ENCODE measurements at places on chromosomes 1 and 21. TPM values are rescaled to one million over a fixed set of nuclear protein-coding genes. Genes with fewer than 3 reads are reported as not detected.
A peak's percentile ranks its signal among the peaks of the same experiment; 100 is the strongest.

The S1PR1 gene
- 6.8 TPM for total RNA-seq

The SYPL2 gene
- total RNA-seq = 0.05 TPM

The ARHGAP30 gene
- not detected for total RNA-seq

DNA sequence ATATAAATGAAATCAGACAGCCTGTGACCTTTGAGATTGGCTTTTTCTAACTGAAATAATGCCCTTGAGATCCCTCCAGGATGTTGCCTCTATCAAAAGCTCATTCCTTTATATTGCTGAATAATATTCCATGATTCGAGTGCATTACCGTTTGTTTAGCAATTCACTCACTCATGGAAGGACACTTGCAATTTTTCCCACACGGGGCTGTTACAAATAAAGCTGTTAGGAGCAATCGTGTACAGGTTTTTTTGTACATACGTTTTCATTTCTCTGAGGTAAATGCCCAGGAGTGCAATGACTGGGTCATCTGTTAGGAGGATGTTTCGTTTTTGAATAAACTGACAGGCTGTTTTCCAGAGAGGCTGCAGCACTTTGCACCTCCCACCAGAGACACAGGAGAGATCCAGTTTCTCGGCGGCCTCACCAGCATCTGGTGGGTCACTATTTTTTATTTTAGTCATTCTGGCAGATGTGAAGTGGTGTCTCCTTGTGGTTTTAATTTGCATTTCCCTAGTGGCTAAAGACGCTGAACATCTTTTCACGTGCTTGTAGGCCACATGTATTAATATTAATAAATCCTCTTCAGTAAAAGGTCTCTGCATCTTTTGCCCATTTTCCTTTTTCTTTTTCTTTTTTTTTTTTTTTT is 11.0 kb downstream of the PRDM15 start:
- DNase-seq = no peak

DNA sequence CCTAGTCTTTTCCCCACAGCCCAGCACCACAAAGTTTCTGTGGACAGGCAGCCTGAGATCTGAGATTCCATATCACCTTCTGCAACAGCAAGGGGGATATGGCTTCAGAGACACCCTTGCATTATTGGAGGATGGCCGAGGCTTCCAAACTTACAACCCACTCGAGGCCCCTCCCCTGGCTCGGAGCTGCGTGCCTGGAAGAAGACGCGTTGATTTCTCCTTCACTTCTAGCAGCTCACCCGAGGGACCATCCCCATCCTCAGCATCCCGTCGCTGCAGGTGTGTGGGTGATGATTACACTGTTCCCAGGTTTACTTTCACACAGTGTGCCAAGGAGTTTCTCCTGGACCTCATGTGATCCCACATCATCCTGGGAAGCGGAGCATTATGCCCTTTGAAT is 277.9 kb downstream of the MATN1 start:
- DNase-seq = no peak

GRCh38 chr1:245687152-245687635 is 532.4 kb downstream of the KIF26B start:
- no peak for DNase-seq

The ZMYND12 gene
- not detected for total RNA-seq

DNA sequence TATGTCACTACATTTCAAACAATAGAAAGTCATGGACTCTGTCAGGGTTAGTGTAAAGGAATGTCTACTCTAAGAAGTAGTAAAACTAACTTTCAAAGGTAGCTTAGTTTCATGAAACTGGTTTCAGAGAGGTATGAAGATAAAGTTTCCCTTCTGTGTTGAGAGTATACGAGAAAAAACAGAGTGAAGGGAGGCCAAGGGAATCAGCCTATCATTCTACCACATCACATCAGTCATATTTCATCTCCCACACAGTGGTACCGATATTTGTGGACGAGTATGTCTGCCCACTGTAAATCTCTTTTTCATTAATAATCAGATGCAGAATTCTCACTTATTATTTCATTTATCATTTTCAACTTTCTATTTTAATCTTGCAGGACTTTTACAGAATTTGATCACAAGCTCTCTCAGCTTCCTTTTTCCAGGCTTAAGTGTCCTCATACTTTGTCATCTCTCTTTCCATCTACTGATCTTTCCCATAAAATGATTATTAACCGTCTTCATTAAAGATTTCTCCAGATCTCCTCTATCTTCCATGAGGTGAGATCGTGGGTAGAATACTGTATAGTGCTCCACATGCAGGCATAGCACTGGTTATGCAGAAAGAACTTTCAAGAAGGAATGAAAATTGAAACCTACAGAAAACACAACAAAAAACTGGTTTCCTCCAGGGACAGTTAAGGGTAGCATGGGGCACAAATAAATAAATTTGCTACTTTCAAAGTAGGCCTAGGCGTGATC is 11.5 kb upstream of the IFI16 start:
- no peak for DNase-seq

- DNase-seq = no peak
Measured at GRCh38 chr21:46550116-46550941, 54.6 kb downstream of the S100B start.

GRCh38 chr1:11736746-11737639 is 1.1 kb downstream of the AGTRAP start:
- DNase-seq = peak; percentile 77

- no peak for DNase-seq
Measured at GRCh38 chr1:16724718-16725438, 15.4 kb upstream of the RNU1-4 start.

The DMBX1 gene
- total RNA-seq = not detected

DNA sequence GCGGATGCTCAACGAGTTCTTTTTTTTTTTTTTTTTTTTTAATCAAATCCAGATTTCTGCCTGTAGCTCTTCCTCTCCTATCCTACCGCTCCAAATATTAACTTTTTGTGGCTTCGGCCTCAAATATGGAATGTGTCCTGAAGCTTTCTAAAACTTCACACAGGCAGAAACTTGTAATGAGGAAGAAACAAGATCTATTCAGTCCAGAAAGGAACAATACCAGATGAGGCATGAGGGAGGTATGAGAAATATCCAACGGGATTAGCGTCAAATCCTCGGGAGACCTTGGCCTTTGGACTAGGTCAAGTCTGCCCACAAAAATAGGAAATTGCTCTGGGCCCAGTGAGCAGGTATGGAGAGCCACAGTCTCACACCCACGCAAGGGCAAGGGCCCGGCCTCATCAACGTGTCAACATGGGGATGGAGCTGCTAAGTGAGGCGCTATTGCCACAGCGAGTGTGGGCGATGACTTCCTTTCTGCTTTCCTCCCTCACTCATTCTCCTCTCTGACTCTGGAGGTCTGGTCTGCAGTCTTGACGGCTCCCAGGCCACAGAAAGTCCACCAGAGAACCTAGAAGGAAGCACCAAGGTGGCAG is 66.6 kb downstream of the BCAR3 start:
- peak; percentile 70 for DNase-seq

- DNase-seq = no peak
Measured at GRCh38 chr1:182227864-182228547, 163.6 kb downstream of the GLUL start.

The ADAMTSL4 gene
- 1.2 TPM for total RNA-seq

GRCh38 chr1:1013922-1014648 is 788 bp downstream of the ISG15 start:
- DNase-seq = no peak

GRCh38 chr1:204758601-204759000 is 73.1 kb upstream of the LRRN2 start:
- DNase-seq = no peak

DNA sequence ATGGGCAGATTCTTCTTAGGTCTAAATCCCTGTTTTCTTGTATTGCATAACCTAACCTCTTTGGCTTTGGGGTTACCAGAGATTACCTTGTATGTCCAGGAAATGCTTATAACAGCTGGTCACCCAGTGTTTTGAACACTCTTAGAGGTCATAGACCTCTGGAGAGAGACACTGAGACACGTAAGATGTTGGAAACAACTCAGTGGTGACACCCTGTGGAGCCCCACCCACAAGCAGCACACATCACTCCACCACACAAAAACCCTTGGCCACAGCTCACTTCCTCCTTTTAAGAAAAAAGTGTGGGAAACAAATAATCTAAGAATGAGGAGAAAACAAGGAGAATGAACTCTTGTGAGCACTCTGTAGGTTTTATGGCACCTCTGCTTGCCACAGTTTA is 26.3 kb upstream of the CYP4B1 start:
- no peak for DNase-seq

- DNase-seq = peak; percentile 34
Measured at GRCh38 chr1:201310986-201311355, 27.7 kb downstream of the PKP1 start.

DNA sequence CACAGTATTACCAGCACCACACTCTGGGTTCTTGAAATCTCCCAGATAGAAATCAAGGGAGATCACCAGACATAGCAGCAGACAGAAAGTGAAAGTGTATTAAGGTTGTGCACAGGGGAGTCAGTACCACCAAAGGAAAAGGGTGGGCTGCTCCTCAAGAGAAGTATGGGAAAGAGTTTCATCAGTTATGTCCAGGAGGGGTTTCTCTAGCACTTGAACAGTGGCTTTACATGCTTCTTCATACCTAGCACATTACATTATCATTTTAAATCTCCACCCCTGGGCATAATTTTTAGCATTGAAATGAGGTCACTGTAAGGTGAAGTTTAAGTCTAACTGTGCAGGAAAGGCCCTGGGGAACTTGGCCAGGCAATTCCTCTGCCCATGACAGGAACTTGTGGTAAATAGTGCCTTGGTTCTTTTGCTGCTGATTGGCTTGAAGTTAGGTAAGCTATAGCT is 601.0 kb downstream of the NUF2 start:
- DNase-seq = no peak

DNA sequence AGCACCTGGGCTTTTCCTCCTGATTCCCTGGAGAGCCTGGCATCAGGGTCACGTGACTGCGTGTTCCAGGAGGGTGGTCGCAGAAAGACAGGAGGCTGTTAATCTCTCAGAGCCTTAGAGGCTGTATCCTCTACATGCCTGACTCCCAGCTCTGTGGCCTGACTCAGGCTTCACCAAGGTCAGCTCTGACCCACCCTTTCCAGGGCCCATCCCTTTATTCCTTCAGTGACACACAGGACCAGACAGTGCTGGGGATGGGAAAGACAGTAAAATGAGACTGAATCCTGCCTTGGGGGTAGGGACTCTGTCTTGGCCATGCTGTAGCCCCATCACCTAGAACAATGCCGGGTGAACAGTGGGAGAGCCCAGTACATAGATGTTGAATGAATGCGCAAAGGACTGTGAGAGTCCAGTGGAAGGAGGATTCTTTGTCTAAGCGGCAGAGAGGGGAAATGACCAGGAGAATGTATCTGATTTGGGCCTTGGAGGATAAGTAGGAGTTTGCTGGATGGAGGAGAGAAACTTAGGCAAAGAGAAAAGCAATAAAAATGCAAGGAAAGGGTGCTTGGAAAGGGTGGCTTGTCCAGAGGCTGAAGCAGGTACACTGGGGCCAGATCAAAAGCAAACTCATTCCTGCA is 33.0 kb downstream of the EPHX1 start:
- no peak for DNase-seq

DNA sequence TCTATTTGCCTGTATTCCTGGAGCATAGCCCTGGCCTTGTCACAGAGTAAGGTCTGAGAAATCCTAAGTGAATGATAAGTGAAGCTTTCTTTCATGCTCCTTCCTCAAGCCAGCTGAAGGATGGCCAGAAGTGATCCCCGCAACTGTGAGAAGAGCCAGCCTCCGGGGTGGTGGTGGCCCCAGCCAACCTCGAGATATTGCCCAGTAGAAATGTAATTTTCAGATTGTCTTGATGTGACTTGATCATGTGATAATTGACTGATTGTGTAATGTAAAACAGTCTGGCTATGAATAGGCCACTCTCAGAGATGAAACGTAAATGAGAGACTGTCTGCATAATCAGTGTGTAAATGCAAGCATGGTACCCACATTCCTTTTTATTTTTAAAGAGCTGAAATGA is 242.4 kb upstream of the CAMK1G start:
- DNase-seq = no peak

- DNase-seq = no peak
Measured at GRCh38 chr1:173474097-173474779, 2.9 kb upstream of the PRDX6 start.

DNA sequence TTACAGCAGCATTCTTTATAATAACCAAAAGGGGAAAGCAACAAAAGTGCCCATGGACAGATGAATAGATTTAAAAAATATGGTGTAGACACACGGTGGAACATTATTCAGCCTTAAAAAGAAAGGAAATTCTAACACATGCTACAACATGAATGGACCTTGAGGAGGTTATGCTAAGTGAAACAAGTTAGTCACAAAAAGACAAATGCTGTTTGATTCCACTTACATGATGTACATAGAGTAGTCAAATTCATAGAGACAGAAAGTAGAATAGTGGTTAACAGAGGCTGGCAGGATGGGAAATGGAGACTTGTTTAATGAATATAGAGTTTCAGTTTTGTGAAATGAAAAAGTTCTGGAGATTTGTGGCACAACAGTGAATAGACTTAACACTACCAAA is 151.4 kb downstream of the CYYR1 start:
- no peak for DNase-seq

DNA sequence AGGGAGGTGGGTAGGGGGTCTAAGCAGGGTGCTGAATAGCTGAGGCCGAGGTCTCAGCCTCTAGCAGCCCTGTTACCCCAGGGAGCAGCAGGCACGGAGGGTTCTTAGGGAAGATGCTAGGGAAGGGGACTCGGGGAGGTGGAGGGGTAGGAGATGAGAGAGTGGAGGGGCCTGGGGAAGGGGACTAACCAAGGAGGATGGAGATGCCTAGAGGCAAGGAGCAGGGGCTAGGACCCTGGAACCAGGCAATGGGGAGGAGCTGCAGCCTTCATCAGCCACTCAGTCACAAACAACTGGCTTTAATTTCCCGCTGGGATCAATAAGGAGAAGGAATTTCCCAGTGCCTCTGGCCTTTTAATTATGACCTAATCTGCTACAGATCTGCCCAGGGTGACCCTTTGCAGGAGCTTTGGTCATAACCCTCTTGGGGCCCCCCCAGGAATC is 2.9 kb upstream of the CRABP2 start:
- no peak for DNase-seq

The GBP6 gene
- total RNA-seq = 0.22 TPM

GRCh38 chr1:233368106-233368788 is 40.7 kb downstream of the MAP3K21 start:
- DNase-seq = peak; percentile 65

Data from M059J (cell line).